Activated CD4-positive, alpha-beta T cell treated with anti-CD3 and anti-CD28 coated beads for 24 hours (primary cell): ENCODE measurements at places on chromosomes 2 and 18.

- DNase-seq: peak; percentile 54
Measured at GRCh38 chr2:218852911-218853667, 6.5 kb upstream of the WNT6 start.

GRCh38 chr18:813172-814071 lies 1.4 kb upstream of the YES1 start:
- peak; percentile 16 for DNase-seq

GRCh38 chr2:12584338-12584737 lies 132.4 kb upstream of the TRIB2 start:
- DNase-seq: no peak

DNA sequence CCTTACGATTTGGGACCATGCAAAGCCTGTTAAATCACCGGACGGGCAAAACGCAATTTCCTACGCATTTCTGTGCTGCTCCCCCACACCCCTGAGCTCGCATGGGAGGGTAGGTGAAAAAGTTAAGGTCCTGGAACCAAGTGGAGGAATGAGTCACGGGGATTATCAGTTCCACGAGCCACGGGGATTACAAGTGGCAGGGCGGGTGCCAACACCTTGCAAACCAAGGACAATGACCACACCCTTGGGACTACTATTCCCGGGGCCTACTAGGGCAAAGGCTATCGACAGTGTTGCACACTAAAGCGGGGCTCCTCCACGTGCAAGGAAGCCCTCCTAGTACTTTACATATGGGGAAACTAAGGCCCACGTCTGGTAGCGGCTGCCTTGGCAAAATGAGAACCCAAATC lies 447 bp downstream of the RETSAT start:
- no peak for DNase-seq

GRCh38 chr2:98869870-98870269 lies 66.2 kb downstream of the CRACDL start:
- no peak for DNase-seq

DNA sequence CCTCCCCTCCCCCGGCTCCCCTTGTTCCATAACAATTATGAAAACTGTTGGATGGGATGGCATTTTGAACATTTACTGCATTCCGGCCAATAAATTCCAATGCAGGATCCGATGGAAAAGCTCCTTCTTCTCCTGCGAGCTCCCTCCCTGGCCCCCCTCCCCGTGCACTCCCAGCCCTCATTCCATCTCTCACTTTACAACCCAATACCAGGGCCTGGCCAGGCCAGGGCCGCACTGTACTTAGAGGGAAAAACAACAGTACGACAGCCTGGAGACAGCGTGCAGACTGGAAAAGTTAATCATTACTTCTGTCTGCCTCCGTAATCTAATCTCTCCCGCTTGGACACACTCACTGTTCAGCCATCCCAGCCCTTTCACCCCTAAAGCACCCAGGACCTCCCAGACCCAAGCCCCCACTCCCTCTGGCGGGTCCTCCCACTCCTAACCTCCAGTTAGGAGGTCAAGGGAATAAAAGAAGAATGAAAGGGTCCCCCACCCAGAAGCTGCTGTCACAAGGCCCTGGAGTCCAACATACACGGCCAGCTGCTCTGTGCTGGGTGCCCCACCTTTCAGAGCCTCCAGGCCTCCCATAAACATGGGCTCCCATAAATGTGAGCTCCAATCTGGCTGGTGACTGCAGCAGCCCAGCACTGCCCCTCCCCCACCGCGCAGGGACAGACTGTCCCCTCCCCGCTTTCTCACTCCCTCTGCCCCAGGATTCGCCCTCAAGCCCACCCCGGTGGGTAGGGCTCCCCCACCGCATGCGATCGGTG lies 20.6 kb downstream of the SMAD7 start:
- DNase-seq: no peak

- no peak for DNase-seq
Measured at GRCh38 chr2:21103274-21103891, 20.4 kb upstream of the TDRD15 start.

- no peak for DNase-seq
Measured at GRCh38 chr2:225008179-225008856, 34.0 kb downstream of the DOCK10 start.

DNA sequence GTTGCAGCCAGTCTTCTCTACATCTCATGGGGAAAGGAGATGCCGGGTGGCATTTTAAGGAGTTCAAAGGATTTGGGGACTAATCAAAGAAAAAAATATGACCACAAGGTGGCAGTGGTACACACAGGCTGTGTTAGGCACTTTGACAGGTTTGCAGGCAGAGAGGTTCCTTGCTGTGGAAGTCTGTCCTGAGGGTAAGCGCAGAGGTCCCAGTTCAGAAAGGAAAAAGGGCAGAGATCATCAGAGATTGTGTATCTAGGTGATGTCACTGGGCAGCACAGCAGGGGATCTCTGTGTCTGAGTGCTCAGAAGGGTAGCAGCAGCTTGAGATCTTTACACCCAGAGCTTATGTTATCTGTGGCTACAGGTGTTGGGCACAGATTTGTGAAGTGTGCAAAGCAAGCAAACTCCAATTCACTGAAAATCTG lies 231.4 kb downstream of the LRRTM1 start:
- no peak for DNase-seq

- no peak for DNase-seq
Measured at GRCh38 chr2:41598161-41598894, 449.5 kb upstream of the PKDCC start.

- no peak for DNase-seq
Measured at GRCh38 chr2:43169099-43169945, 57.1 kb downstream of the ZFP36L2 start.

DNA sequence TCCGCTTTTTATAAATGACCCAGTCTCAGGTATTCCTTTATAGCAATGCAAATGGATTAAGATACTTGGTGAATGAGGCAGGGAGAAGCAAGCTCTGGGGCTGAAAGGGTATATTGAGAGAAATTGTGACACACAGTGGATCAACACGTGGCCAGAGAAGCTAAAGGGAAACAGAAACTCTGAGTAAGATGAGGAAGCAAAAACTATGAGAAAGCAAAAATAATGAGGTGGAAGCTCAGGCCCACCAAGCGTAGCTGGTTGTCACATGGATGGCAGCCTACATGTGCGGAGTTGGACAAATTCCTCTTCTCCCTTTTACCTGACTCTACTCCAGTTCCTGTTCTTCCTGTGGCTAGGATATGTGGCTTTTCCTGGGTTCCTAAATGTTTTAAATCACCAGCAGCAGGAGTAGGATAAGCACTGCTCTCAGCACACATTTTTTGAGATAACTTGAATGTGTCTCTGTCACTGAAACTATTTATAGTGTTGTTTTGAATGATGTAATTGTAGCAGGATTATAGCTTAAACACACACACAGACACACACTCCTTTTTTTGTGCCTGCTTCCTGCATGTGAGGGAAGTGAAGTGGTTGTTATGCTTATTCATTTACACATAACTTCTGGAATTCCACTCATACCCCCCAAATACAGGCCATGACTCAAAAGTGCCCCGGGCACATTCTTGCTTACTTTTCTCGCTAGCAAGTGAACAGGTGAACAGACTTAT lies 30.1 kb upstream of the EPC2 start:
- DNase-seq: no peak

GRCh38 chr2:63734510-63734909 lies 107.2 kb upstream of the UGP2 start:
- no peak for DNase-seq

DNA sequence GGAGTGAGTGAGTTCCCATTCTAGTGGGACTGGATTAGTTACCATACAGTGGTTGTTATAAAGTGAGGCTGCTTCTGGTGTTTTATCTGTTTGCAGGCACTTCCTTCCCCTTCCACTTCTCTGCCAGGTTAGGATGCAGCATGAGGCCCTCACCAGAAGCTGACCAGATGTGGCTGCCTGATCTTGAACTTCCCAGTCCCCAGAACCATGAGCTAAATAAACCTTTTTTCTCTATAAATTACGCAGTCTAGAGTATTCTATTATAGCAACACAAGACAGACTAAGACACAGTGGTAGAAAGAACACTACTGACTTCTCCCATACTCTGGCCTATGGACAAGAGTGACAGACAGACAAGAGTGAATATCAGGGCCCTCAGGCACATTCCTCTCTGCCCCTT lies 14.1 kb downstream of the LCT start:
- no peak for DNase-seq

DNA sequence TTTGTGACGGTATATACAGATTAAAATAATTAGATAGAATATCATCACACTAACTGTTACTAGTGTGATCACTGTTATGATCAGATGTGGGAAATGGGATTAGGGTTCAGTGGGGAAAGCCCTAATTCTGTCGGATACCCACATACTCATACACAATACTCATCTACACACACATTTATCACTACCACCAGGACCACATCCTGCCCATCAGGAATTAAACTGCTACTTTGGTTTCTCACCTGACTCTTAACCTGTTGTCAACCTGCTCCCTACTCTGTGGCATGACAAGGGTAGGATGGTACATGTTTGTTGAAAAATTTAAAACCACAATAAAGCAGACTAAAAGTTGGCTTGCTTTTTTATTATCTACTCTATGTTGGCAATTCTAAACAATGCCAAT lies 24.8 kb upstream of the CYP26B1 start:
- DNase-seq: no peak

DNA sequence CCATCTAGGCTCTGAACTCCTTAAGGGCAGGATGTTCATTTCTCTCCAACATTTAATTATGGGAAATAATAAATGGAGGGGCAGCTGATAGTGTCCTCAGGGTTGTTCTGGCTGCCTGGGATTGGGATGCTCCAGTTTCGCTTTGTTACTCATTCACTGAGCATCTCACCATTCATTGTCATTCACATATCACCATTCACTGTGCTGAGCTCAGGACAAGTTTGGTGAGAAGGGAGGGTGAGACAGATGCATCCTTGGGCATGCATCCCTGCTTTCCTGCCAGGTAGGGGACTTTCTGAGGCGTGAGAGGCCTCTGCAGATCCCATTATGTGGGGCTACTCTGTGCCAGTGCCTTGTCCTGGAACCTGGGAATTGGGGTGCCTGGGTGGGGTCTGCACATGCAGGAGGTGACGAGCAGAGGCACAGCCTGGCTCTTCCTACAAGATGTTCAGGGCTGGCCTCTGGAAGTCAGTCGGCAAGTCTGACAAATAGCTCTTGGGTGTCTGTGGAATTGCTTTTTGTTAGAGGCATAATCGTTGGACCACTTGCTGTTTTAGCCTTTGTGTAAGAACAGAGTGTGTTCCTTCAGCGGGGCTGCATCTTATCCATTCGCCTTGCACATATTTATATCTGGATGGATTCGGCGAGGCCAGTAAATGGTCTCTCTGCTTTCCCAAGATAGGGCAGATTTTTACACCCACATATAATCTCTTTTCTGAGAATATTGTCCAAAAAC lies 323.2 kb upstream of the THSD7B start:
- DNase-seq: no peak

GRCh38 chr18:31720867-31721266 lies 36.5 kb upstream of the B4GALT6 start:
- DNase-seq: no peak

DNA sequence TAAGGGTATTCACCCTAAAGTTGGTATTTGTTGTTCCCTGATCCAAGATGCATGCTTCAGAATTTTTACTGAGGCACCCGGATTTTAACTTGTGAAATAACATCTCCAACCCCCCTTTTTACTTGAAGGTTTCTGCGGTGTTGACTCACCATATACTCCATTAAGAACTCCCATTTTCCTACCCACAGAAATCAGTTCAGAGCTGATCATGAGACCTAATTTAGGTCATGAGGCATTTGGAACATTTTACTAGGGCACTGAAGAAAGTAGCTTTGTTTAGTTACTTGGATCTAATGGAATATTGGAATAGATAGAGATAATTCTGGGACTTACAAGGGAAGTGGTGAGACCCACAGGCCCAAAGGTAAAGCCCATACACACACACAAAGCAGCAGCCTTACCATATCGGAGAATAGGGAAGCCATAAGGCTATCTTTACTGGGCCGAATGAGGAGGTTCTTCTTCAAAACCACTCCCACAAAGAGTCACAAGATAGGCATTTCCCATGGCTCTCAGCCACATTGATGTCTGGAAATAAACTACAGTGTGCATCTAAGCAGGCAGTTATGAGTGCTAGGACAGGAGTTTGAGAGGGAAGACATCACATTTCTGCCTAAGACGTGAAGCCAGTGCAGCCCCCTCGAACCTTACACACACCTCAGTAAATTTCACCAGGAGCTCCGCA lies 681.0 kb upstream of the LRRTM4 start:
- no peak for DNase-seq

- DNase-seq: no peak
Measured at GRCh38 chr2:156834431-156834830, 398.3 kb downstream of the GPD2 start.

- DNase-seq: no peak
Measured at GRCh38 chr2:151097128-151097527, 164.5 kb downstream of the RBM43 start.

DNA sequence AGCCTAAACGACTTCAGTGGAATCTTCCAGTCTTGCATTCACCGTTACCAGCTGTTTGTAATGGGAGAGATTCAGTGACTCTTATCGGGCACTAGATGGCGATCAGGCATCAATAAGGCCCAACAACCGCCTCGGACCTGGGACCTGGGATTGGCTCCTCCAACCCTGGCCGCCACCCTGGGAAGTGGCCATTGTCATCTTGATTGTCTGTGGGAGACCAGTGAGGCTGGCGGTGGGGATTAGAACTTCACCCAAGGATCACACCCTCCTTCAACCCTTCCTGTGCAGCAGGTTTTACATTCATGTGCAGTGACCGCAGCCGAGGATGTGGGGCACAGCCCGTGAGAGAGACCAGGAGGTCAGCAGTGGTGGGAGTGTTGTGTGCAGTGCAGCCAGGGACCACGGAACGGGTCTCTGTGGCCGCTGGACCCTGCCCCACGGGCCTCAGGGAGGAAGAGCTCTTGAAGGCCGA lies 85.3 kb downstream of the SPP2 start:
- DNase-seq: peak; percentile 11

DNA sequence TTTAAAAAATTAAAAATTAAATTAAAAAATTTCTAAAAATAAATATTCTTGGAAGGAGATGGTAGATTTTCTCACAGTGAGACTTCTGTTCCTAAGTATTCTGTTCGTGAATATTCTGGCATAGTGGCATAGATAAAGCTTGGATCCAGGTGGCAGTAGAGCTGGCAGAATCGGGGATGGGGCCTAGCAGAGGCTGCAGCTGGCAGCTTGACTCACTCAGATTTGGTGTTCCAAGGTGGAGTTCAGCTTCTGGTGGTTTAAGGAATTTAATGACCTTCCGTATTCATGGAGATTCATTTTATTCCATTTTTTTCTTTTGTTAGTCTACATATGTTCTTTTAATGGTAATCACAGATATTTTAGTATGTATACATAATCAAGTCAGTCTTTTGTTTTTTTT lies 19.9 kb downstream of the ARMC9 start:
- no peak for DNase-seq
